Activated T-helper 1 cell treated with Interleukin-2 at 50 U/mL for 16 hours (primary cell): ENCODE measurements at places on chromosomes 13 and 19.

GRCh38 chr13:40194224-40194806, 472.1 kb downstream of the FOXO1 start:
- no peak for DNase-seq

GRCh38 chr13:70424928-70425327, 316.7 kb upstream of the KLHL1 start:
- DNase-seq: no peak

DNA sequence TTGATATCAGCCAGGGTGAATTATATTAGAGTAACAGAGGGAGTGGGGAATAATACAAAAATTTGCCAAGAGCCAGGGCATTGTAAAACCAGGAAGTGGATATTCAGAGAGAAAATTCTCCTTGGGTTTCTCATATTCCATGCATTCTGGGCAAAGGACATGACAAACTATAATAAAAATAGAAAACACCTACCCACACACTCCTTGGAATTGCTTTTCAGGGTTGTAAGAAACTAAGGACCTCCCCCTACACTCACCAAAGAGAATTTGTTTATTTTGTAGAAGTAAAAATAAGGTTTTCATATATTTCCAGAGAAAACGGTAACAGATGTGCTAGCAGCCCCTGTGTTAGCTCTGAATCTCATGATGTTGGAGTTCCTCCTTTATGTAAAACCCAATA, 649.6 kb downstream of the SLITRK1 start:
- DNase-seq: no peak

- DNase-seq: no peak
Observed at GRCh38 chr13:95677564-95678266, 776 bp downstream of the DNAJC3 start.
